AG20443 (cell line): ENCODE measurements at places on chromosomes 5 and 9.

DNA sequence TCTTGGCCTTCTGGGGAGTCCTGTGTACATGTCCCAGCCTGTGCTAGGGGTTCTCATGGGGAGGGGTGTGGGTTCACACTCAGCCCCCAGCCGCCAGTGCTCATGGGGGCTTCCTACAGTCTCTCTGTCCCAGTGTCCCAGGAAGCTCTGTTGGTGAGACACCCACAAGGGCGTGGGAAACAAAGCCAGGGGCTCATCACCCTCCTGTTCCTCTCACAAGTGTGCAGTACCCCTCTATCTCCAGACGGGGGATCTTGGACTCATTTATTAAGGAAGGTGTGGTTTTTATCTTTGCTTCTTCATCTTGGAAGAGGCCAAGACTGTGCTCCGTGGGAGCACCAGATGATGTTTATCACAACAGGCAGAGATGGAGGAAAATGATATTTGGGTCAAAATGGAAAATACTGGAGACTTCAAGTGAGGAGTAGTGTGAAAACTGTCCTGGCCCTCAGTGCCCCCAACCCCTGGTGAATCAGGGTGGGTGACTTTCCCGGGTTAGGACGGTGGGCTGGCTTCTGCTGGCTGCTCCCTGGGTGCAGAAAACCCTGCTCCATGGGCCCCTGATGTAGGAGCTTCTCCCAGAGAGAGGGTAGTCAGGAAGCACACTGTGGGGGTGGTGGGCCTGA is 15.2 kb downstream of the TMEM171 start:
- peak; percentile 62 for DNase-seq

- no peak for DNase-seq
These were observed 283.9 kb upstream of the RFX3 start for GRCh38 chr9:3809724-3810123.

GRCh38 chr5:51095486-51095885 is 287.8 kb upstream of the ISL1 start:
- DNase-seq = no peak

GRCh38 chr9:134493461-134494272 is 147.9 kb upstream of the COL5A1 start:
- no peak for DNase-seq

- no peak for DNase-seq
These were observed 123.7 kb downstream of the NTRK2 start for GRCh38 chr9:84793251-84793650.

DNA sequence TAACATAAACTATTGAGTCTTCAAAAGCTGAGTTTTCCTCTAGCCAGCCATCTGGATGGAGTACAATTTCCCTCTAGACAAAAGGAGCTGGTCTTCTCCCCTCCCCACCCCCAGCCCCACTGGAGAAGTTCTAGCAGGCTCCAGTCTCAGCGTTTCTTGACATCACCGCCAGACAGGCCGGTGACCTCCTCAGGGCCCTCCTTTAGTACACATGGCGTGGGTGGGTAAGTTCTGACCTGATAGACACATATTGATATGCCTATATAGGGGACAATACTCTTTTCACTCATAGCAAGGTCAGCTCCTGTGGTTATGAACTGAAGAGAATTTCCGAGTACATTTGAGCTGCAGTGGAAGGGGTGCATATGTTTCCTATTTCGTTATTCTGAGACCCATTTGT is 27.2 kb downstream of the DNAI1 start:
- DNase-seq = no peak

DNA sequence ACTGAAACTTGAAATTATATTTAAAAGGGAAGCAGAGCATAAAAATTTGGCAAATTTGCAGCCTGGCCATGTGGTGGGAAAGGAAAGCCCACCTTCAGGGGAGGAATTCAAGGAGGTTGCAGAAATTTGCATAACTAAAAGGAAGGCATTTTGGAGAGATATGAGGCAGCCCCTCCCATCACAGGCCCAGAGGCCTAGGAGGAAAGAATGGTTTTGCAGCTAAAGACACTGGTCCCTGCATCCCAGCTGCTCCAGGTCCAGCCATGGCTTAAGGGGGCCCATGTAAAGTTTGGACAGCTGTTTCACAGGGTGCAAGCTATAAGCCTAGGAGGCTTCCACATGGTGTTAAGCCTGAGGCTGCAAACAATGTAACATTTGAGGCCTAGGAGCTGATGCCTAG is 212.5 kb downstream of the NNT start:
- no peak for DNase-seq

DNA sequence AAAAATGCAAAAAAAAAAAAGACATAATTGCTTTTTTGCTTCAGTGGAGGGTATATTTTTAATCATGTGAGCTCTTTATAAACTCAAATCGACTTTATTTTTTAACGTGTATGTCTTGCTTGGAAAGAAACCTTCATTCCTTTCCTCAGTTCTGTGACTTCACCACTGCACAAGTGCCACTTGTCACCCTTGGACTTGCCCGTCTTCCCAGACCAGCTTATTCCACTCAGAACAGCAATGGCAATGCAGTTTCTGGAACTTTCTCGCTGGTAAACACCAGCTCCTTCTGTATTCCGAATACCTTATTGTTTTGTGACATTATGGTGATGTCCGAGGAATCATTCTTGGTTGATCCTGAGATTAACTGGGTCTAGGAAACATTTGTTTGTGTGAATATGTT is 440.5 kb upstream of the ADAMTS16 start:
- DNase-seq = no peak

DNA sequence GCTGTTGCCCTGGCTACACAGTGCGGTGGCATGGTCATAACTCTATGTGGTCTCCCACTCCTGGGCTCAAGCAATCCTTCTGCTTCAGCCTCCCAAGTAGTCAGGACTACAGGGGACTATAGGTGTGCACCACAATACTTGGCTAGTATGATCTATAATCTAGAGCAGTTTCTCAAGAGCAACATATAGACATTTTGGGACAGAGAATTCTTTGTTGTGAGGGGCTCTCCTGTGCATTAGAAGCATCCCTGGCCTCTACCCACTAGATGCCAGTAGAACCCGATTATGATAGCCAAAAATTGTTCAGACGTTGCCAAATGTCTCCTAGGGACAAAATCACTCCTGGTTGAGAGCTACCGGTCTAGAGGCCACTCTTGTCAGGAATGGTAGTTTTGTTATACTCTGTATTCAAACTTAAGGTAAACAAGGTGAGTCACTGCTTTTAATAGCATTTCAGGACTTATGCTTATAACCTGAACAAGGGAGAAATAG is 7.2 kb downstream of the ANKHD1 start:
- no peak for DNase-seq

DNA sequence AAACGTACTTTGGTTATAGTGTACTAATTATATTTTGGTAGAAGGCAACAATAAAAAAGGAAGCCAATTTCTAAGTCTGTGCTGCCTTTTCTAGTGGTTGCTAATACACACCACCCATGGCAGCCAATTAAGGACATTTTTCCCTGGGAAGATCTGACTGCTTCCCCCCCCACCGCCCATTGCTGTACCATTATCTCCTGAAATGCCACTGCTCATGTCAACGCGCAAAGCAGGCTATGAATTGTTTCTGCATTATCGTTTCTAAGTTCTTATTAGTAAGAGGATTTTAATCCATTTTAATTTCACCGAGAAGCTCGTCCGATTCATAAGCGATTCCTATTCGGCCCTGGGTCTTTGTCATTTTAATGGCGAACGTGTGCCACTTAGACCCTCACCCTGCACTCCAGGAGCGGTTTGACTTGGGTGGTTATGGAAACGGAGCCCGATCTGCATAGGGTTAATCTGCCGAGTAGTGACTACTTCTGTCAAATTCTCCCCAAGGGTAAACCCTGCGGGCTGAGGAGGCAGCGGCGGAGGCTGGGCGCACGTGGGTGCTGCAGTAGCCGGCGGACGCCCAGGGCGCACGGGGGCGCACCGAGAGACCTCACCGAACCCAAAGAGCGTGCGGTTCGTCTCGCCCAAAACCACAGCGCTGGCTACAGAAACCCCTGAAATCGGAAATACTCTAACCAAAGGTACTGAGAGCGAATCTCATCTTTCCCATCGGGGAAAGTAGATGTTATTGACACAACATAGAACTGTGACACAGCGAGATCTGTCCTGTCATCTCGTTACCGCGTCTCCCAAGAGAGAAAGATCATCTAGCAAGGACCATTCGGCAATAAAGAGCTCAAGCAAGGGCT is 55.8 kb upstream of the SHC3 start:
- no peak for DNase-seq

- DNase-seq = no peak
These were observed 26.7 kb downstream of the UNC5A start for GRCh38 chr5:176836811-176837706.
